ENCODE measurements at places on chromosomes 1 and 21.

DNA sequence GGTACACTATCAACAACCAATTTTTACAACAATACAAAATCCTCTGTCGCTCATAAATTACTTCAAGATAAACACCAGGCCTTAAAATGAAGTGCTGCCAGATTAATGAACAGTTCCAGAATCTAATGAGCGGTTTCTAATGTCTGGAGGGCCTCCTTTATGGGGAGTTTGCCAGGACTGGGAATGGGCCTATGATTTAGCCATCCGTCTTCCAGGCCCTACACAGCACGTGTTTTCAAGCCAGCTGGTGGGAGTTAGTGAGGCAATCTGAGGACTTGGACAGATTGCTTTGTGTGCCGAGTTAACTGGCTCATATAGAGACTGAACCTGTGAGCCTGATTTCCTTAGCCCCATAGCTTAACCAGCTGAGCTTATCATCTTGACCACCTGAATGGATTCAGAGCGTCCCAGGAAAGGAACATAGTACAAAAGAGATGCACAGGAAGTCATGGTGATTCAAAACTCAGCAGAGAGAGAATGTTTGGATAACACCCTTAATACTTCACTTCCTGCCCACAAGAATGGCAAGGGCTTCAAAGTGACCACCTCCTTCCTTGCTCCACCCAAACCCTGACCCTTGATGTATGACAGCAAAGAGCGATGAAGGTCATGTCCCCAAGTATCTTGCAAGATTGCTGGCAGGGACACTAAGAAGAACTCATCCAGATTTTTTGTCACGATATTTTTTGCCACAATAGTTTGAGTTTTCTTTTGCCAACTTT is 143.5 kb downstream of the SLC30A10 start:
- DNase-seq, result no peak

- no peak for DNase-seq
These were observed 12.9 kb downstream of the NRIP1 start for GRCh38 chr21:15051644-15052458.

- DNase-seq, result no peak
These were observed 4.4 kb downstream of the ELOVL1 start for GRCh38 chr1:43363283-43363934.

GRCh38 chr1:205122489-205122882 is 708 bp upstream of the RBBP5 start:
- DNase-seq, result no peak

GRCh38 chr1:26419494-26419893 is 8.9 kb downstream of the LIN28A start:
- no peak for DNase-seq

DNA sequence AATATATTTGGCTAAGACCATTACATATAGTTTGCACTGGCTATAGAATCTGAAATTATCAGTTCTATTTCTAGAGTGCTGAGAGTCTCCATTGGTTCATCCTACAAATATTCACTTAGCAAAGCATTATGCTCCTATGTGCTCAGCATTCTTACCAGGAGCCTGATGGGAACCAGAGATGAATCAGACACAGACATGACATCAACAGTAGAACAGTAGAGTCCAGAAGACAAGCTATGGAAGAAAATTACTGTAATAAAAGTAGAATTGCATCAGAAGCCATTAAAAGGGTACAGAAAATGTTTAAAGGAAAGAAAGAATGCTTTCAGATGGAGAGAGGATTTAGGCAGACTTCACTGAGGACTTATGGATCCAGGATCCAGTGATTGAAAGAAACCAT is 271.7 kb upstream of the SNX7 start:
- no peak for DNase-seq

DNA sequence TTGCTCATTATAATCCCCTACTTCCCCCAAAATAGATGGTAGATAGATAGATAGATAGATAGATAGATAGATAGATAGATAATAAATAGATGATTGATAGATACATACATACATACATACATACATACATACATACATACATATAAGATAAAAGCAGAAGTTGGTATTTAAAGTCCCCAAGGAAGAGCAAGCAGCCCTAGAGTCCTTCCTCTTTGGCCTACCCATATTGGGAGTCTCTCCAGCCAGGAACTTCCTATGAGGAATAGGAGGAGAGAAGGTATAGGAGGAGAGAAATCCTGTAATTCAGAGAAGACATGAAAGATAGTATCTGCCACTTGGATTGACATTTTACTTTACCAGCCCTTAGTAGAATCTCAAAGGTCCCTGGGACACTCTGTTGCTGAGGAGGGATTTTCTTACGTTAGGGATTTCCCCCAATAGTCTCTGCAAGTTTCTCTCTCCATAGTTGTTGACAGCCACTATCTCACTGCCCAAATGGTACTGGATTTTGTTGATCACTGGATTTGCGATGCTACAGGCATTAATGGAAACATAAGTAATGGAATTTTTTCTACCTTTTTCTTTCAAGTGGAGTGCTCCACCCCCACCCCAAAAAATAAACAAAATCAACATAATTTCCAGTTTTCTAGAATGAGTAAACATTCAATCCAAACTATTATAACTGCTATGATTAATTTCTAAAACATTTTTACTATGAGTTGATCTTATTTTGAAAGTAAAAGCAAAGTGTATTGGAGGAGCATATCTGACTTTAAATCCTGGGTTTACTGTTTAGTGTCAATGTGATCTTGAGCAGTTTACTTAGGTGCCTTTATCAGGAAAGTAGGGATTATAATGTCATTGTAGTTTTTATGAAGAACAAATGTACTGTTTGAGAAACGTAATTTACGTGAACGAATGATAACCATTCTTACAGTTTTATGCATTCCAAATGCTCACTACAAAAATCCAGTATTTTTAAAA is 93.2 kb upstream of the TNFSF4 start:
- no peak for DNase-seq

GRCh38 chr1:159279773-159280172 is 22.4 kb upstream of the FCER1A start:
- DNase-seq, result no peak

- DNase-seq, result no peak
These were observed 10.5 kb downstream of the PDIK1L start for GRCh38 chr1:26121854-26122773.

- no peak for DNase-seq
These were observed 28.2 kb downstream of the FAAH start for GRCh38 chr1:46422261-46422871.

DNA sequence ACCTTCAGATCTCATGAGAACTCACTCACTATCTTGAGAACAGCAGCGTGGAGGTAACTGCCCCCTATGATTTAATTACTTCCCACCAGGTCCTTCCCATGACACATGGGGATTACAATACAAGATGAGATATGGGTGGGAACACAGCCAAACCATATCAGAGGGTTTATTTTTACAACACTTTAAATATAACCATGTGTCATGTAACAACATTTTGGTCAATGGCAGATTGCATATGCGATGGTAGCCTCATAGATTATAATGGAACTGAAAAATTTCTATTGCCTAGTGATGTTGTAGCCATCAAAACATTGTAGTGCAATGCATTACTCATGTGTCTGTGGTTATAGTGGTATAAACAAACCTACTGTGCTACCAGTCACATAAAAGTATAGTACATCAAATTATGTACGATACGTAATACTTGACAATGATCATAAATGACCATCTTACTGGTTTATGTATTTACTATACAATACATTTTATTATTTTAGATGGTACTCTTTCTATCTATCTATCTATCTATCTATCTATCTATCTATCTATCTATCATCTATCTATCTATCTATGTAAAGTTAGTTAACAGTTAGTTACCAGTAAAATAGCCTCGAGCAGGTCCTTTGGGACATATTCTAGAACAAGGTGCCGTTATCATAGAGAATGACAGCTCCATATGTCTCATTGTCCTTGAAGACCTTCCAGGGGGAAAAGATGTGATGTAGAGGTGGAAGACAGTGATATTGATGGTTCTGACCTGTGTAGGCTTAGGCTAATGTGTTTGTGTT is 12.6 kb upstream of the S100B start:
- DNase-seq, result no peak

DNA sequence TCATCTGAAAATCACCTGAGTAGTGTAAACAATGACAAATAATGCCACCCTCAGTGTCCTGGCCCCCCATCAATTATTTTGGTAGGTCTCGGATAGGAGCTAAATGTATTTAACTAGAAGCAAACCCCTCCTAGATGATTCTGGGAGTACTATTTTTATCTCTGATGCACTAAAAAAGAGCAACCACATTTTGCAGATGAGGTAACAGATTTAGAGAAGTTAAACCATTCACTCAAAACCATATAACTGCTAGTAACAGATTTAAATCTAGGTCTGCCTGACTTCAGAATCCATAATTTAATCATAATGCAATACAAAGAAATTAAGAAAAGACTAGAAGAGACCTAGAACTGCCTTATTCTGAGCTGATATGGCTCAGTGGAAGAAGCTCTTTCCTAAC is 17.3 kb upstream of the PTCH2 start:
- no peak for DNase-seq

DNA sequence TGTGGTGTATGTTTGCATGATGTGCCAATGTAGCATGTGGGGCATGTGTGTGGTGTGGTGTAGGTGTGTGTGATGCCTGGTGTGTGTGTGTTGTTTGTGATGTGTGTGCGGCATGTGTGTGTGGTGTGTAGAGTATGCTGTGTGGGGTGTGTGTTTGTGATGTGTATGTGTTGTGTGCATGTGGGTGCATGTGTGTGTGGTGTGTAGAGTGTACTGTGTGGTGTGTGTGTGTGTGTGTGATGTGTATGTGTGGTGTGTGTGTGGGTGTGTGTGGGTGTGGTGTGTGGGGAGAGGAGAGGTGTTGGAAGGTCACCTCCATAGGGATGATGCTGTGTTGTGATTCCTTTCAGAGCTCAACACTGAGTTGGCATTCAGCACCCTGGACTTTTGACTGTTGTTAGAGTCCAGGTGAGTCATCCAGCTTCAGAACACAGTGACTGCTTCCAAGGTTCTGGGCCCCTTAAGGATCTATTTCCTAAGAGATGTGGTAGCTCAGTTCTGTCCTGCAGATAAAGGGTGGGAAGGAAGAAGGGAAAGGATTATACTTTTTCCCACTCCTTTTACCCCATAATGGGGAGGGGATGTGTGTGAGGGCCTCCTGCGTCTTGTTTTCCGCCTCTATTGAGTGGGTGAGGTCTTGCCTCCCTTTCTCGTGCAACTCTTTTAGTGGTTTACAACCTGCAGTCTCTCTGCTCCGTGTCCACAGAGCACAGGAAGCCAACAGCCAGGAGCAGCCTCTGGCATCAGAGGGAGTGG is 47.6 kb downstream of the RHOU start:
- no peak for DNase-seq

GRCh38 chr1:3930301-3931006 is 30.4 kb upstream of the C1orf174 start:
- DNase-seq, result no peak

GRCh38 chr1:111366256-111366655 is 61.3 kb downstream of the OVGP1 start:
- no peak for DNase-seq

GRCh38 chr1:28143496-28144202 is 32.8 kb downstream of the PTAFR start:
- DNase-seq, result no peak

DNA sequence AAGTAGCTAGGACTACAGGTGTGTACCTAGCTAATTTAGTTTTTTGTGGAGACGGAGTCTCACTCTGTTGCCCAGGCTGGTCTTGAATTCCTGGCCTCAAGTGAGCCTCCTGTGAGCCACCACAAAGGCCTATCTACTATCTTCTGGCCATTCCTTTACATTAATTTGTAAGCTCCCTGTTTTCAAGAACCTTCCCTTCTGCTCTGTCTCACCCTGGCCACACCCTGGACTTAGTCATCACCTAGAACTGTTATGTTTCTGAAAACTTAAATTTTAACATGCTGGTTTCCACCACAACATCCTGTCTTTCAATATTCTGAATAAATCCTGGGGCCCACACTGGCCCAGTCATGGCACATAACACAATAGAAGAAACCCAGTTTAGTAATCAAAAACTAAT is 4.9 kb upstream of the B4GALT3 start:
- DNase-seq, result no peak

GRCh38 chr1:50929376-50929958 is 30.6 kb downstream of the FAF1 start:
- DNase-seq, result no peak

DNA sequence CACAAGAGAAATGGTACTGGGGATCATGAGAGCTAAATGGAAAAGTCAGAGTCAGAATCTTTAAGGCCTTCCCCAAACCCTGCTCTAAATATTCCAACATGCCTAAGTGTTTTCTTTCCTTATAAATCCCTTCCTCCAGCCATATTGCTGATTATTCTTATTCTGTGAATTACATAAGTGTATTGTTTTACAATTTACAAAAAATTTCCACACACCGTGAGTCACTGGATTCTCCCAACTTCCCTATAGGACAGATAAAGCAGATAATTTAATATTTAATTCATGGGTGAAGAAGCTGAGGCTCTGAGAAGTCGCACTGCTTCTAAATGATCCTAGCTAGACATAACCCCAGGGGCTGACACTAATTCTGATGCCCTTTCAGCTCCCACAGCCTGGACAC is 243.3 kb upstream of the JUN start:
- no peak for DNase-seq

All from stimulated activated CD4-positive, alpha-beta T cell treated with anti-CD3 and anti-CD28 coated beads, Interleukin-1b, Interleukin-23, amount 100 ng/mL, for 1 hour (primary cell).